Activated naive CD8-positive, alpha-beta T cell treated with anti-CD3 and anti-CD28 coated beads, Interleukin-2, amount 10 ng/mL, durations not matched to agents 7 days and 5 days (primary cell): ENCODE measurements at places on chromosomes 2 and 18.

DNA sequence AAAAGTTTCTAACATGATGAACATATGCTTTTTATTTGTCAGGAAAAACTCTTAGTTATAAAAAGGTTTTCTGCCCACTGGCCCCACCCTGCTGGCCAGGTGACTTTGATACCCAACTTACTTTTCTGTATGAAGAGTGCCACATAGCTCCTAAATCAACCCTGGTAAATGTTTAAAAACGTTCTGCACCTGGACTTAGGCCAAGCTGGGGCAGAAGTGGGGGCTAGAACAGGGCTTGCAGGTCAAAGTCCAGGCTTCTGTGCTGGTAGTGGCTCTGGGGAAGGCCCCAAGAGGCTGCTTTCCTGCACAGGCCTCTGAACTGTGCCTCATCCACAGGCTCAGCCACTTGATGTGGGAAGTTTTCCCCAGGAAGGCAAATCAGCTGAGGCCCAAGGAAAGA lies 171.7 kb downstream of the ANKRD30B start:
- DNase-seq: no peak

GRCh38 chr2:223008162-223008561 lies 43.8 kb upstream of the KCNE4 start:
- DNase-seq: no peak

DNA sequence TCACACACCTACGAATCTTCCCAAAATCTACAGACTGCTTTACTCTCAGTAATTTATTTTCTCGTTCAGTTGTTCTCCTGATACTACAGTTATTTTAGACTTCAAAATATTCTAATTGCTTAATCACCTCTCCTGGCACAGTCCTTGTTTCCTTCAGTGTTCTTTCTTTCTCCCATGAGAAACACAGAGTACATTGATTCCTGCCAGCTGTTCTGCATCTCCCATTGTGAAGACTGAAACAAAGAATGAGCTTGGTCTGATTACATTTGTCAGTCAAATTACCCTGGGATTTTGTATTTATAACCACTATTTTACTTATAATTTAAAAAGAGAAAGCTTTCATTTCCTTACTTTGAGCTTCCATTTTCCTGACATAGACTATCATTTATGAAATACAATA lies 63.9 kb upstream of the TANK start:
- DNase-seq: no peak

DNA sequence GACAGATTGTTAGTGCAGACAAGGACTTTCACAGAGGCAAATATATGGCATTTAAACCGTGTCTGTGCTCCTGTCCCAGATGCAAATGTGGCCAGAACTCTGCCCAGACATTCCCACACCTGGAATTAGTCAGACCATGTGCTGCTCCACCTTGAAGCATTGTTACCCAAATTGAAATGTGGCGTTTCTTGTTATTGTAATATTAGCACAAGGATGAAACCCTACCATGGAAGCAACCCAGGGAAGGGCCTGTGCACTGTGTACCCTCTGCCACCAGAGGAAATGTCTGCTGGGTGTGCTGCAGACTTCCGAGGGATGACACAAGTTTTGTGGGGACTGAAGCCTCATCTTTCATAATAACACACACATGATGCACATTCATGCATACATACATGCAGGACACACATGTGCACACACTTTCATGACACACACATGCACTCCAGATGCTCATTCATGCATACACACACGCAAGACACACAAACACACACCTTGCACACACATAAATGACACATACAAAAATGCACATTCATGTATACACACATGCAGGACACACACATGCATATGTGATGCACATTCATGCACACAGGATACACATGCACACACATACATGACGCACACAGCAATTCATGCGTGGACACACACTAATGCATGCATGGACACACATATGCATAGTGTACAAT lies 133.2 kb upstream of the SNTG2 start:
- no peak for DNase-seq

DNA sequence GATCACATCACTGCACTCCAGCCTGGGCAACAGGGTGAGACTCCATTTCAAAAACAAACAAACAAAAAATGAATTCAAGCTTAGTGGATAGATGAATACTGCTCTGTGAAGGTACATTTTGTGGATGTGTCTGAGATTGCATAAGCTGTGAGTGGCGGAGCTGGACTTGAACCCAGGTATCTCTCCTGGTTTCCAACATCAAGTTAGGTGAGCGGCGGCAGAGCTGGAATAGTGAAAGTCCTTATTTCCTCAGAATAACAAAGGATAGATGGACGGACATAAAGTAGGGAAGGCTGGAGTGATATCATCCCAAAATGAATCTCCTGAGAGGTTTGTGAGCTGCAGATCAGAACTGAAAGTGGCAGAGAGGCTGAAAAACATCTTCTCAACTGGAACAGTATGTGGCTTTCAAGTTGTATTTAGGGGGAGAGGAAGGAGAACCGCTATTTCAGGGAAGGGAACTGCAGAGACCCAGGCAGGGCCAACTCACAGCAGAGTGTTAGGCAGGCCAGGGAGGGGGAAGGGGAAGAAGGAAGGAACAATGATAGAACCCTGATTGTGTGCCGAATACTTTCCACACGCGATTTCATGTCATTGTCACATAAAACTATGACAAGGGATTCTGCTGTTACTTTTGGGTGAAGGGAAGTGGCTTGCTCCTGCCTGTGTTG lies 106.2 kb downstream of the LPIN1 start:
- DNase-seq: no peak

- no peak for DNase-seq
Observed at GRCh38 chr2:79882548-79882947, 369.7 kb downstream of the CTNNA2 start.

- DNase-seq: peak; percentile 53
Observed at GRCh38 chr2:230441227-230441897, 25.4 kb downstream of the SP100 start.

GRCh38 chr2:54560146-54560881 lies 104.2 kb downstream of the SPTBN1 start:
- peak; percentile 57 for DNase-seq

- DNase-seq: no peak
Observed at GRCh38 chr2:7010391-7011054, 93.3 kb downstream of the RNF144A start.

DNA sequence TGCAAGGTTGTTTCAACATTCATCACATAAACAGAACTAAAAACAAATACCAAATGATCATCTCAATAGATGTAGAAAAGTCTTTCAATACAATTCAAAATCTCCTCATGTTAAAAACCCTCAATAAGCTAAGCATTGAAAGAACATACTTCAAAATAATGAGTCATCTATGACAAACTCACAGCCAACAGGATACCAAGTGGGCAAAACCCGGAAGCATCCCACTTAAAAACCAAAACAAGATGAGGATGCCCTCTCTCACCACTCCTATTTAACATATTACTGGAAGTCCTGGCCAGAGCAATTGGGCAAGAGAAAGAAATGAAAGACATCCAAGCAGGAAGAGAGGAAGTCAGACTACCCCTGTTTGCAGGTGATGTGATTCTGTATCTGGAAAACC lies 992.2 kb upstream of the PIK3C3 start:
- DNase-seq: no peak

- no peak for DNase-seq
Observed at GRCh38 chr2:161424891-161425727, 9.0 kb downstream of the TBR1 start.

GRCh38 chr2:43792653-43793052 lies 18.8 kb downstream of the DYNC2LI1 start:
- DNase-seq: no peak

GRCh38 chr18:47719096-47719780 lies 211.2 kb downstream of the SMAD2 start:
- no peak for DNase-seq

DNA sequence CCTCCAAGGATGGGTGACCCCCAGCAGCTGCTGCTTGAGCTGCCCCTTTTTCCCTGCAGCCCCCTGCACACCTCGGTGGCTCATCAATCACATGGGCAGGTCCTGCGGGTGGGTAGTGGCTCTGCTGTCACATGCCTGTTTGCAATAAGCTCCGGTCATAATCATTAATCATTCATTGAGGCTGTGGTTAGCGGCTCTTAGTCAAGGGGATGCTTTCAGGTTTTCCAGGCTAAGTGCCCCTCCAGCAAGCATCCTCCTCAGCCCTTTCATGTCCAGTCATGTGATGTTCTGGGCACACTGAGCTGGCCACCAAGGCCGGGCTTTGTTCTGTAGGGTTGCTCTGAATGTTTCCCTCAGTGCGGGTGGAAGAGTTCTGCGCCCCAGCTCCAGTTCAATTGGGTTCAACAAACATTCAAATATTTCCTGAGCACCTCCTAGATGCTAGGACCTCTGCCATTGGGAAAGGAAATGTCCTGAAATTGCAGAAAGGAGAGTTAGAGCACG lies 96.4 kb upstream of the LDAH start:
- DNase-seq: no peak

- no peak for DNase-seq
Observed at GRCh38 chr2:73886357-73886756, 6.5 kb upstream of the ACTG2 start.

GRCh38 chr2:147487286-147487977 lies 357.4 kb upstream of the ACVR2A start:
- DNase-seq: no peak

GRCh38 chr2:145682546-145683157 lies 1162.7 kb upstream of the ZEB2 start:
- no peak for DNase-seq

DNA sequence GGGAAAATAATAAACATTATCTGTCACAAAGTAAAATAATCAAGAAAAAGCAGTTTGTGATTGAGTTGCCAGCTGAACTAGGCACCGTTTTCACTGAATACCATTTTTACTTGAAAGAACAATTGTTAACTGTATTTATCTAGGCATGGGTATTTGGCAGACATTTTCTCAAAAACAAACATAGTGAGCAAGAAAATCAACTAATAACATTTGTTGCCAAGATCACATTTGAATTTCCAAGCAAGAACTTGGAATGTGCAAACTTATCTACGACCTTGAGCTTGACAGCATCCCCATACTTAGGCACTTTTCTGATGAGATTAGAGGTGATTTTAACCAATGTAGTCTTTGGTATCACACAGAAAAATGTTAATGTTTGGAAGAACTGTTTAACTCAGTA lies 16.7 kb downstream of the SS18 start:
- no peak for DNase-seq

DNA sequence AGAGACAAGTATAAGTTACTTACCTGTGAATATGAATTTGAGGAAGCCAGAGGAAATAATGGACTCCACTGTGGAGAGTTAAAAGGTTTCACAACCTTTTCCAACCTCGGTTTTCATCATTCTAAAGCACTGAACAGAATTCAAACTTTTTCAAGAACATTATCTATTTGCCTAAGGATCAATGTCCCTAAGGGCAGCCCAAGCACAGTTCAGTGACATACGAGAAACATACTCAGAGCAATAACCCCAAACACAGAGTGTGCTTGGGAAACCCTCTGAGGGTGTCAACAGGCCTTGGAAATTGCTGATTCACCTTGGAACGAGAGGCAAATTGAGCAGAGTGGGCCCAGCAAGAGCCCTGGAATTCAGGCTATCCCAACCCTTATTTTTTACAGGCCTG lies at the start of gene ABCB11:
Gene ABCB11, minus strand, starts transcription at position 123 of the 400 bp plus-strand sequence. CDS start 13,199 bp downstream, outside the sequence.
- no peak for DNase-seq

DNA sequence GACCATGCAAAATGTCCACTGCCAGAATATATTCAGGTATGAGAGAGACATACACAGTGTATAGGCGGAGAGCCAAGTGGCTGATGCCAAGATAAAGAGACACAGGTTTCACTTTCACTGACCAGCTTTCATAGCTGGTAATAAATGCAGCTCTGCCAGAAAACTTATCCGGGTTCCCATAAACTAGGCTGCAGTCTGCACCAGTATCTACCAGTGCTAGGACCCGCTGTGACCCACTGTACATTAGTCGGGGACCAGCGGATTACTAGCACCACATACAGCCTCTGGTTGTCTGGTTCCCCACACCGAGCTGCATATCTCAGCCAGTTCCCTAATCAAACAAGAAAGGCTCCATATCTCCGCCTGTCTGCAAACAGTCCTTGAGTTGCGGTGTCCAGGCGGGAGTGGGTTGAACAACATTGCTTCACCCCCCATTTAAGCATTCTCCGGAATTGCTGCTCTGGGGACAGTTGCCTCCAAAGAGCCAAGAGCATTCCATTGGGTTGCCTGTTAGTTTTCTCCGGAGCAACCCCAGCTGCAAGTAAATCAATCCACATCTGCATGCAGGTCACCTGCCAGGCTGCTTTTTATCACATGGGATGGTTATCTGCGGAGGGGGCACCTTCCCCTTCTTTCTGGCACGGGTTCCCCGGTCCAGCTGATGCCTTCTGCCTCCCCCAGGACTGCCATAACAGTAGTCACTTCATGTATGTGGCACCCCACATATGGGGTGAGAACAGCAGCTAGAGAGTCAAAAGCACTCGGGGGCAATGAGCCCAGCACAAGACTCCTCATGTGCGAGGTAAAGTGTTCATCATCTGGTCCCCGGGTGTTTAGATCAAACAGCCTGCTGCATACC lies 18.0 kb upstream of the KLHL23 start:
- no peak for DNase-seq

DNA sequence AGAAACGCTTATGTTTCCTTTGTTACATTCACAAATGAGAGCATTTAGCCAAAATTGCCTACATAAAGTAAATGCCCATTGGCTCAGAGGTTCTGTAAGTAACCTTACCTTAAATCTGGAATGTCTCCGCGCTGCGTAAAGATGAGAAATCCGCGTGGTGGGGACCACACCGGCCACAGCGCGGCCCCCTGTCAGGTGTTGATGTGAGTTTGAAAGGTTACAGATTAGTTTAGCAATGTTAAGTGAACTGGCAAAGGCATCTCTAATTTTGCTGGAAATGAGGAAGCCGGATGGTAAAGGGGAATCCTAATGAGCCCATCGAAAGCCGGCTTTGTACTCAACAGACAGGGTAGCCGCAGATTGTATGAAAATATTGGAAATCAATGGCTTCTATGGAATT lies 11.8 kb downstream of the SALL3 start:
- DNase-seq: no peak

DNA sequence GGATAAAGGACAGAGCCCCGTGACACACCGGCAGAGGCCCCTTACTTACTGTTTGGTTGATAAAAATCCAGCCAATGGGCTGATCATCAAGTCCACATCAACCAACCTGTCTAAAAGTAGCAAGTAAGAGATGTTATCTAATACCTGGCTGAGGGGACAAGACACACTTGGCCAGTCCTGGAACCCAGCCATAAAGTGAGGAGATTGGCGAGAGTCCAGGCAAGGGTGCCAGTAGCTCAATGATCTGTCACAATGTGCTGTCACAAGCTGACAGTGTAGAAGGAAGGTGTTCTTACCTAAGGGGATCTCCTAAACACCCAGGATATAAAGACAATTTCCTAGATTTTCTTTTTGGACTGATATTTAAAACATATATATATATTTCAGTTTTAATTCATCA lies 61.7 kb upstream of the IL1R2 start:
- DNase-seq: no peak
